CD4-positive, CD25-positive, alpha-beta regulatory T cell (primary cell): ENCODE measurements at places on chromosomes 3 and 15. TPM values are rescaled to one million over a fixed set of nuclear protein-coding genes. Genes with fewer than 3 reads are reported as not detected.

- peaks cover 17% of the 10 kb centered on the region for H3K4me1 ChIP-seq
- H3K36me3 ChIP-seq, result no peaks in the 10 kb centered on the region
- H3K27me3 ChIP-seq, result peaks cover 27% of the 10 kb centered on the region
- H3K27ac ChIP-seq, result no peak overlapping the region
Observed at GRCh38 chr3:184561913-184562877, 610 bp downstream of the EPHB3 start.

DNA sequence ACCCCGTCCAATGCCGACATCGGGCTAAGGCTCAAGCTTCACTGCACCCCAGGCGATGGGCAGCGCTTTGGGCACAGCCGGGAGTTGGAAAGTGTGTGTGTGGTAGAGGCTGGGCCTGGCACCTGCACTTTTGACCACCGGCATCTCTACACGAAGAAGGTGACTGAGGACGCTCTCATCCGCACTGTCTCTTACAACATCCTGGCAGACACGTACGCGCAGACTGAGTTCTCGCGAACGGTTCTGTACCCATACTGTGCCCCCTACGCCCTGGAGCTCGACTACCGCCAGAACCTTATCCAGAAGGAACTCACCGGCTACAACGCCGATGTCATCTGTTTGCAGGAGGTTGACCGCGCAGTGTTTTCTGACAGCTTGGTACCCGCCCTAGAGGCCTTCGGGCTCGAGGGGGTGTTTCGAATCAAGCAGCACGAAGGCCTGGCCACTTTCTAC, 1.0 kb downstream of the PDE12 start:
- peak overlapping the region; percentile 94 for H3K27ac ChIP-seq
- H3K27me3 ChIP-seq, result no peaks in the 10 kb centered on the region
- DNase-seq, result peak; percentile 43
- peaks cover 6% of the 10 kb centered on the region for H3K36me3 ChIP-seq
- peak overlapping the region; percentile 79 for H3K4me3 ChIP-seq

GRCh38 chr3:78873641-78874040, 894.2 kb downstream of the ROBO1 start:
- no peak overlapping the region for H3K4me3 ChIP-seq
- H3K36me3 ChIP-seq, result no peaks in the 10 kb centered on the region
- DNase-seq, result no peak
- H3K4me1 ChIP-seq, result no peaks in the 10 kb centered on the region

DNA sequence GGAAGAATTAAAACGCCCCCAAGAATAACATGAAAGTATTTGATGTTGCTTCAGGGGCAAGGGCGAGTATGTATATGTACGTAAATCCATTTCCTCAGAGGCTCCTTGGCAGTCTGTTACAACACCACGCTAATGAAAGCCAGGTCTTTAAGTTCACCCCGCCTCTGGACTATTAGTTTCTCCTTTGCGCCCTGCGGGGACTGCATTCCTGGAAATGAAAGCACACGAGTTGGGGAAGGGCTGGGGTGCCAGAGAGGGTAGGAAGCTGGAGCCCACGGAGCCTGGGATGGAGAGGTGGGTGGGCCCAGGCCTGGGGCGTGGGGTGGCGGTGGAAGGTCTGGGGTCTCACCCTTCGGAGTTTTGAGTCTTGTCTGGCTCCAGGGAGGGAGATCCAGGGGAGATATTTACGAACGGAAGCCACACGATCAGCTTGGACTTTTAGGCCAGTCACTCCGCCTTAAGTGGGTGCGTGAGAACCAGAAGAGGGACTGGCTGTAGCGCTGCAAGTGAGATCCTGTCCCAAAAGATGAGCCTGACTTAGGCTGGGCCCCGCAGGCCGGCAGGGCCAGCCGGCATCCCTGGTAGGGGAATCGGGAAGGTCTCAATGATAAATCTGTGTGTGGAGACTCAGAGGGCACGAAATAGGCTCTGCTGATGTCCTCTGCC, 1.6 kb upstream of the PLCL2 start:
- no peak overlapping the region for H3K27ac ChIP-seq
- H3K4me1 ChIP-seq, result peaks cover 24% of the 10 kb centered on the region
- H3K27me3 ChIP-seq, result no peaks in the 10 kb centered on the region
- H3K4me3 ChIP-seq, result no peak overlapping the region
- H3K36me3 ChIP-seq, result no peaks in the 10 kb centered on the region

DNA sequence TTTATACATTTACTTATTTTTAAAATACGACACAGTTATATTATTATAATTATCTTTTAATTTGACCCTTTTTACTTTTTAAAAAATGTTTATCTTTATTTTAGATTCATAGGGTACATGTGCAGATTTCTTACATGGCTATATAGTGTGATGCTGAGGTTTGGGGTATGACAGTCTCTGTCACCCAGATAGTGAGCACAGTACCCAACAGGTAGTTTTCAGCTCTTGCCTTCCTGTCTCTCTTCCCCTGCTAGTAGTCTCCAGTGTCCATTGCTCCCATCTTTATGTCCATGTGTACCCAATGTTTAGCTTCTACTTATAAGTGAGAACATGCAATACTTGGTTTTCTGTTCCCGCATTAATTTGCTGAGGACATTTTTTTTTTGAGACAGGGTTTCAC, 21.8 kb upstream of the KCNMB2 start:
- DNase-seq, result no peak
- H3K36me3 ChIP-seq, result no peaks in the 10 kb centered on the region
- no peak overlapping the region for H3K4me3 ChIP-seq
- H3K4me1 ChIP-seq, result no peaks in the 10 kb centered on the region
- no peaks in the 10 kb centered on the region for H3K27me3 ChIP-seq

- peaks cover 5% of the 10 kb centered on the region for H3K4me1 ChIP-seq
- no peak overlapping the region for H3K4me3 ChIP-seq
- no peak for DNase-seq
- no peaks in the 10 kb centered on the region for H3K27me3 ChIP-seq
Observed at GRCh38 chr3:161409069-161409468, 37.8 kb upstream of the SPTSSB start.

GRCh38 chr3:23999012-23999641, 54.0 kb downstream of the NR1D2 start:
- no peaks in the 10 kb centered on the region for H3K4me1 ChIP-seq
- DNase-seq, result peak; percentile 16
- H3K36me3 ChIP-seq, result no peaks in the 10 kb centered on the region
- no peak overlapping the region for H3K27ac ChIP-seq
- H3K27me3 ChIP-seq, result no peaks in the 10 kb centered on the region

DNA sequence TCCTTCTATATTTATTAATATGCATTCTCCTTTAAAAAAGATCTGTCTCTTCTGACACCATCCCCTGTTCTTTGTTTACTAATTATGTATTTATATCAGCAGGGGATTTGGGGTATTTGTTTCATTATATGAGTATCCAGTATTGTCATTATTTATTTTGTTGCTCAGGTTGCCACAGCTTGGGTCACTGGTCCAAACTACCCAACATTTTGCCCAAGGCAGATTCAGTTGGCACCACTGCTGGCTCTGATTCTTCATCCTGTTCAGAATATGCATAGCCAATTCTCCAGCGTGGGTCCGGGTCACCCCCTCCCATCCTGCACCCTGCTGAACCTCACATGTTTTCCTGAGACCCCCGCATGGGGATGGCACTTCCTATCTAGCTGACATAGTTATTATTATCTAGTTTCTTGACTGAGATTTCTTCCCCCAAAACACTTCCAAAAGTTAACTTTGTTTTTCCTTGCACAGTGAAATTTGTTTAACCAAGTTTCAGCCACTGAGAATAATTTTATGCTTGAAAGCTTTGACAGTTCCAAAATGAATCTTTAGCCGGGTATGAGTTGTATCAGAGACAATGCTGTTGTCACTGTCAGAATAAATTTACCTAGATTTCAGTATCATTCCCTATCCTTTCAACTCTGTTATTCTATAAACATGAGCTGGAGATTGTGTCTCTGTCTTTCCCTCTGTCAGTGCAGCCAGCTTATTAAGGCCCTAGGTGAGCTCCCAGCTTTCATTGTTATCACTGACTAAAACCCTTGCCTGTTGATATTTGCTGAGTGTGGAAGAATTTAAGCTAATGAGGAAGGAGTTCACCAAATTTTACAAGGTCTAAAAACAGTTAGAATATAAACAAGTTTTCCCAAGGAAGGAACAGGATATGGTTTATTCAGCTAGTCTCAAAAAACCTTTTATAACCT, 70.3 kb downstream of the TGFBR2 start:
- H3K27ac ChIP-seq, result no peak overlapping the region
- H3K36me3 ChIP-seq, result peaks cover 87% of the 10 kb centered on the region
- peaks cover 25% of the 10 kb centered on the region for H3K4me1 ChIP-seq
- H3K4me3 ChIP-seq, result no peak overlapping the region

DNA sequence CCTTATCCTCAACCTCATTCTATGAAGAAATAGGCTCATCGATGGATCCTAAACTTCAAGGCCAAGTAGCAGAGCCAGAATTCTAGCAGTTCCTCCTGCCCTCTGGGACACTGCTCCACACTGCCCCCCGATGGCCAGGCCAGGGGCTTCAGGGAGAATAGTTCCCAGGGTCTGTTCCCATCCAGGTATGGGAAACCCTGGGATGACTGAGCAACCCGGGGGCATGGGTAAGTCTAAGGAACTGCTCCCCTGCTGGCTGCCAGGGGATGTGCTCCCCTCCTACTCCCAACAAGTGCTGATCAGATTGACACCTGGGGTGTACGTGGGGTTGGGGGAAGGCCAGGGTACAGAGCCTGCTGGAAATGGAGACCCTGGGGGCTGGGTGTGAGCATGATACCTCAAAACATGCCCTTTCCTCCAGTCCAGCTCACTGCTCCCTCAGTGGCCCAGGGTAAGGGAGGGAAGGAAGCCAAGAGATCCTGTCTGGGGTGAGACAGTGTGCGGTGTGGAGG, 7.6 kb downstream of the ULK3 start:
- H3K36me3 ChIP-seq, result no peaks in the 10 kb centered on the region
- no peak overlapping the region for H3K4me3 ChIP-seq
- H3K27ac ChIP-seq, result no peak overlapping the region
- no peaks in the 10 kb centered on the region for H3K27me3 ChIP-seq

DNA sequence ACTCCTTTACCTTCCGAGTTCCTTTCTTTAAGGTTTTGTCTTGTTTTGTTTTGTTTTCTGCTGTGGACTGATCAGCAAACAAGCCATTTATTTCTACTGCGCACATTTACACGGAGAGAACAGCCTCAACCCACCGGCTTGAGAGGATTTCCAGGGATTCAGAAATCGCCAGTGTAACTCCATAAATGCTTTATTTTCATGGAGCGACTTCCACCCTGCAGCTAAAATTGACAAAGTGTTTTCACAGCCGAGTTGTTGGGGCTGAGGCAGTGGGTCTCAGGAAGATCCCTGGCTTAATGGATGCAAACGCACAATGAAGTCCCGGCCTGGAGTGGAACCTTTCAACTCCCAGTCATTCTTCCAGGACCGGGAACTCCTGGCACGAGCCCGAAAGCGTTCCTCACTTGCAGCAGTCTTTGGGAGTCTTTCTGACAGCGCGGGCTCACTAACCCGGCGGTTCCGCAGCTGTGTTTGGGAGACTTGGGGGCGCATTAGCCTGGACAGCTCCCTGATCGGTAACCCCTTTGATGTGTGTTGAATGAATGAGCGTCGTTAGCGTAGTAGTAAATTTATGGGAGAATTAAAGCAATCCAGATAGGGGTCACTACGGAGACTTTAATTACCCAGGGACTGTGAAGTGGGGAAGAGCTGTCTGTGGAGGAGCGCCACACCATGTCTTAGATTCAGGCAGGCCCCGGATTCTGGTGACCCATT, 785 bp upstream of the MYRIP start:
- H3K27ac ChIP-seq, result no peak overlapping the region
- DNase-seq, result no peak
- no peaks in the 10 kb centered on the region for H3K36me3 ChIP-seq
- H3K4me3 ChIP-seq, result no peak overlapping the region
- peaks cover 4% of the 10 kb centered on the region for H3K4me1 ChIP-seq

GRCh38 chr3:139728414-139728813, 50.6 kb upstream of the NMNAT3 start:
- H3K36me3 ChIP-seq, result no peaks in the 10 kb centered on the region
- no peak overlapping the region for H3K4me3 ChIP-seq
- H3K4me1 ChIP-seq, result no peaks in the 10 kb centered on the region
- no peaks in the 10 kb centered on the region for H3K27me3 ChIP-seq

GRCh38 chr15:25335279-25335678, 103.5 kb downstream of the UBE3A start:
- no peaks in the 10 kb centered on the region for H3K27me3 ChIP-seq
- no peaks in the 10 kb centered on the region for H3K4me1 ChIP-seq
- H3K4me3 ChIP-seq, result no peak overlapping the region

DNA sequence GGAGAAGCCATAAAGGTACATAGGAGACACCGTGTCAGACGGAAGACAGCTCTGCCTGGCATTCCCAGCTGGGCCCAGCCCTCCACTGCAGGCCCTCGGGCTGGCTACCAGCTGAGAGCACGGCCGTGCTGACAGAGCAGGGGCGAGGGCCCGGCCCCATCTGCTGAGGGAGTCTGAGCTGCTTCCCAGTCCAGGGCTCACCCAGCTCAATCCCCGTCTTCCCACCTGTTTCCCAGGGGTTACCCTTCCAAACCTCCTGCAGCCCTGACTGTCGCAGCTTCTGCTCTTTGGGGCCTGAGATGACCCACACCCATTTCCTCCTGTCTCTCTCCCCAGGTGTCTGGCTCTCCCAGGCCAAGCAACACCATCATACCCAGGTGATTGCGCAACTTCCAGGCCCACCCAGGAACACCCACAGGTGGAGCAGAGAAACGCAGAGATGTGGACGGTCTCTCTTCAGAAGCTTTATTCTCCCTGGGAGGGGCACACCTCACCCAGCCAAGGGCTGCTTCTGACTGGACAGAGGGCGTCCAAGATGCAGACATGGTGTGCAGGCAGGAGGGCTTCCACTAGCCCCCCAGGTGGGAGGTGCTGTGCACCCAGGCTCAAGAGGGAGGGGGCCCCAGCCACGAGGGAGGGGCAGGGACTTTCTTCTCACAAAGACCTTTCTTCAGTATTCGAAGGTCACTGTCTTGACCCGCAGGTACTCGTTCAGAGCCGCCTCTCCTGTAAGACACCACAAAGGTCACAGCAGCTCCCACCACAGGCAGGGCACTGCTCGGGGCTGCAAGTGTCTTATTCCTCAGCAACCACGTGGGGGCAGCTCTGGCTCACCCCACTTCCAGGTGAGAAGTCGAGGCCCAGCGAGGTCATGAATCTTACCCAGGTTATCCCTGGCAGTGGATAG, 19.4 kb upstream of the SLC41A3 start:
- DNase-seq, result no peak
- no peaks in the 10 kb centered on the region for H3K4me1 ChIP-seq
- H3K27me3 ChIP-seq, result no peaks in the 10 kb centered on the region
- H3K4me3 ChIP-seq, result no peak overlapping the region

DNA sequence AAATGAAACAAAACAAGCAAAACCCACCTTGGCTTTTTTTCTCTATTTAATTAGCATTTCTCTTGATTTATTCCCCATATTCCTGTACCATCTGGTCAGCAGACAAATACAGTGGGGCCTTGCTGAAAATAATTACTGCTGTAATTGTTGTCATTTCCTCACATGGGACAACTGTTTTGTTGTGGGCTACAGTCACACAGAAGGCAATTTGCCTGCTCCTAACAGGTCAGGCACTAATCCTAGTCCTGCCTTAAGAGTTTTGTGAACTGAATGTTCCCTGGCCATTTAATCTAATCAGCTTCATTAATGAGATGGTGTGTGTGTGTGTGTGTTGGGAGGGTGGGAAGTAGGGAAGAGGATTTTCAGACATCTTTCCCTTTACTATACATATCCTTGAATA, 11.6 kb downstream of the TRPC1 start:
- no peaks in the 10 kb centered on the region for H3K4me1 ChIP-seq
- peaks cover 4% of the 10 kb centered on the region for H3K27me3 ChIP-seq
- no peaks in the 10 kb centered on the region for H3K36me3 ChIP-seq
- H3K4me3 ChIP-seq, result no peak overlapping the region
- no peak for DNase-seq

Gene LRTM1
- not detected for total RNA-seq

Gene GOLGA8R
- 0.69 TPM for total RNA-seq

Gene TP63
- total RNA-seq, result 0.89 TPM

Gene GRK7
- not detected for total RNA-seq

Gene KLHL40
- not detected for total RNA-seq

Gene CHRNA5
- total RNA-seq, result 0.94 TPM
